ENCODE measurements at places on chromosomes 4 and X.
A peak's percentile ranks its signal among the peaks of the same experiment; 100 is the strongest.

DNA sequence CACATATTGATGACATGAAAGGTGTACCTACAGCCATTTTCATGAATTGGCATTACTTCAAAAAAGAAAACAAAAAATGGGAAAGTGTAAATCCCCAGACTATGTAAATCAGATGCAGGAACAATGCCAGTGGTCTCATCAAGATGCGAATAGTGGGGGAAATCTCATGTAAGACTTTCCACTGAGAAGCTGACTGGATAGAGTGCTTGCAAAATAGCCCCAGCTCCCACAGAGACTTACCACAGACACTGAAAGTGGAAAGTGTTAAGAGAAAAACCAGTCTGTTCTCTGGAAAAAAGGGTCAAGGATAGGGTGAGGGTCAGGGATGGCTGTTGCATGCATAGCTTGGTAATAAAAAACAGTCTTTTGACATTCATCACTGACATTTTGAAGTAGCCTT is 73.2 kb upstream of the ARMCX2 start:
- no peak for DNase-seq

GRCh38 chr4:140705625-140706275 is 50.4 kb downstream of the TBC1D9 start:
- DNase-seq, result no peak

DNA sequence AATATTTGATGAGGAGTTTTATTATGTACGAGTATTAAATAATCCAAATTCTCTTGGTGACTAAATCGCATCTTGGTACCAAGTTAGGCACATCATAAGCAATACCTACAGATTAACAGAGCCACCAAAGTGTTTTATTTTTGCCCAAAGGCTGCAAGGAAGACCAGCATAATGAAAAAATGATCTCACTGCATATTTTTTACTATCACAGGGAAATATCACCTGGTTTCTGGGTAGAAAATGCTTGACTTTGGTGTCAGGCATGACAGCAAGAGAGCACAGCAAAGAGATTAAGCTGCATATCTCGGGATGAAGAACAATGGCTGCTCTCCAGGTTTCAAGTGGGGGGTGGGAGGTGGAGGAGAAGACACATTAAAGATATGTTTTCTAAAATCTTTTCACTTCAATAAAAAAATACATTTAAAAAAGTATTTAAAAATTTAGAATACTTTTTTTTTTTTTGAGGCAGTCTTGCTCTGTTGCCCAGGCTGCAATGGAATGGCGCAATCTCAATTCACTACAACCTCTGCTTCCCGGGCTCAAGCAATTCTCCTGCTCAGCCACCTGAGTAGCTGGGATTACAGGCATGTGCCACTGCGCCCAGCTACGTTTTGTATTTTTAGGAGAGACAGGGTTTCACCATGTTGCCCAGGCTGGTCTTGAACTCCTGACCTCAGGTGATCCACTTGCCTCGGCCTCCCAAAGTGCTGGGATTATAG is 86.1 kb downstream of the FRYL start:
- no peak for DNase-seq

- no peak for DNase-seq
These were observed 6.3 kb downstream of the TMEM154 start for GRCh38 chr4:152673489-152673888.

DNA sequence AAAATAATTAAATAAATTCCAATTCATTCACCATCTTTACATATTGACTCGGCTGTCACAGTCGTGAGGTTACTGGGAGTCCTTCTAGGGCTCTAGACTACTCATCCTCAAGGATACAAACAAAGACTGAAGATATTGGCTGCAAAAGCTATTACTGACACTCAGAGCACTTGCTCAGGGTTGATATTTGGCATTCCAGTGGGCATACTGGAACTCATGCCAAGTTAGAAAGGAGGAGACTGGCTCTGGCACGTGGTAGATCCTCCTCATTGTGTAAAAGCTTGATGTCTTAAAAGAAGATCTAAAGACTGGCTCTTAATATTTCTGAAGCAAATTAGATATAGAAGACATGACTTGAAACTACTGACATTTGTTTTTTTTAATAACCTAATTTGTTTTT is 172.7 kb downstream of the GPM6A start:
- DNase-seq, result no peak

DNA sequence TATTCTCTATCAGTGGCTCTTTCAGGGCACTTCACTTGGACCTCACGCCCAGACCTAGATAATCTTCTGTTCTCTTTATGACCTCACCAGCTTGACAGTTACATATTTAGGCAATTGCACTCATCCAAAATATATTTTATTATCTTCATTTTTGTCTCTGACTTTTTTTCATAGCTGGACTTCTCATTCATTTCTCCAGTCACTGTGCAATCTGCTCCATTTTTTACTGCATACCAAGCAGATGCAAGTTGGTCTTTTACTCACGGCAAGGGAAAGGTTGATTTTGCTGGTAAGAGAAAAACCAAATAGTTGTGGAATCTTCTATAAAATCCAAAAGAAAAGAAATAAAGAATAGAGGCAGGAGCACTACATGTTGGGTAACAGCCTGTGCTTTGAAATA is 31.7 kb downstream of the MAD2L1 start:
- DNase-seq, result no peak

DNA sequence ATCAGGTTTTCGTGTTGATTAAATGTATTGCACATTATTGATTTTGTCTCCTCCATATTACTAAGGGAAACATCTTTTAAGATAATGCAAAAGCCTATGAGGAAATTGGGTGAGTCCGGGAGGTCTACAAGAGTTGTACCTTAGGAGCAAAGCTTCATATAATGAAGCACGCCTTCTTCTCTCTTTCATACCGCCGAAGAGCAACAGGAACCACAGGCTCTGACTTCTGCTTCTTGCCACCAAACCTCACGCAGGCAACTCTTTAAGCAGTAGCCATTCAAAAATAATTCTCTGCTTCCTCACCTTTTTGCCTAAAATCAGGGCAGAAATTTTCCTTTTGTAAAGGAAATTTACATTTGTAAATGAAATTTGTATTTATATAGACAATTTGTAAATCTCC is 139.6 kb downstream of the SPRY1 start:
- DNase-seq, result no peak

DNA sequence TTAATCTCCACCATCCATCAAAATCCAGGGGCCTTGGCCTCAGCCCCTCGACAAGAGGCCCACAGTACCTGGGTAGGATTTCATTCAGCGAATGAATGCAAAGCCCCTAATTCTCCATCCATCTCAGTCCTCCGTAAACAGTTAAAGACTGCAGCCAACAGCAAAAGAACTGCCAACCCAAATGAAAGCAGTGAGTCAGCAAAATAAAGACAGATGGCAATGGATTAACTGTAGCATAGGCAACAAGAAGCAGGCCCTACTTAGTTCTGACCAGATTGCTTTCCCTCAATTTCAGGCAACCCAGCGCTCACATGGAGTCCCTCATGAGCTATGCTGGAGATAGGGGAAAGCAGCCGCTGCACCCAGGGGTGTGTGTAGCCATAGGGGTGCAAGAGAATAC is 21.4 kb downstream of the PLAC1 start:
- no peak for DNase-seq

DNA sequence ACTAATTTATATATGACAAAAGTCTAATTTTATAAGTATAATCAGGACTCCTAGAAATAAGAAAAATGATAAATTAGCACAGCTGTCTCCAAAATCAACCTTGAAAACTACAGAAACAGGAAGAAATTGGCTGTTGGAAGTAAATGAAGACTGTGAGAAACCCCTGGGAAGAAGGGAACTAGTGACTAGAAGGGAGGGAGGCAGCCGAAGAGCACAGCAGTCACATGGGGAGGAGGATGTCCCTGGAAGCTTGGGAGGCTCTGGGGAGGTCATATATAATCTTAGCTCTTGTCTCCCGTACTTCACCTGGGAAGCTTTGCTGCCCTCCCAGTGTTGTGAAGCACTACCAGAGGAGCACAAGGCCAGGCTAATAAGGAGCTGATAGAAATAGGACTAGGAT is 8.9 kb upstream of the TMA16 start:
- DNase-seq, result no peak

DNA sequence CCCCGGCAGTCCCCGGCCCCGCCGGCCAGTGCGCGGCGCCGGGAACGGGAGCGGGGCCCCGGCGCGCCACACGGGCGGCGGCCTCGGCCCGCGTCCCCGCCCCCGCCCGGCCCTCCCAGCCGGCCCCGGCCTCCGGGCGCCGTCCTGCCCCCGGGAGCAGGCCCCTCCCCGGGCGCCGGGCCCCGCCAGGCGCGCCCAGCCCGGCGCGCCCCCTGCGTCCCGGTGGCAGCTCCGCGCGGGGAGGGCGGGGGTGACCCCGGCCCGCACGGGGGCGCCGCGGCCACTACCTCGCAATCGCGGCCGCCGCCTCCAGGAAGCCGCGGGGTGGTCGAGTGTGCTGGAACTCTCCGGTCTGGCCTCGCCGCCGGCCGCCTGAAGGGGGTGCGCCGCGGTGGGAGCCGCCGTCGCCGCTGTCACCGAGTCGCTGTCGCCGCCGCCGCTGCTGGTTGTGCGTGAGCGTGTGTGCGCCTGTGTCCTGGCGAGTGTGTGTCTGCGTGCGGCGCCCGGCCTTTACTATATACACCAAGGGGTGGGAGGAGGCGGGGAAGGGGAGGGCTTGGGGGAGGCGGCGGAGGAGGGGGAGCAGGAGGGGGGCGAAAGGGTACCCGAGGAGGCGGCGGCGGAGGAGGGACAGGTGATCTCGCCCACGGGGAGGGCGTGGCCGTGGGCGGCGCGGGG is at the start of gene RAI2:
RAI2 (minus strand) TSS at position 488 of the 678 bp plus-strand sequence. CDS start 59,288 bp downstream, outside the sequence.
- peak; percentile 61 for DNase-seq

DNA sequence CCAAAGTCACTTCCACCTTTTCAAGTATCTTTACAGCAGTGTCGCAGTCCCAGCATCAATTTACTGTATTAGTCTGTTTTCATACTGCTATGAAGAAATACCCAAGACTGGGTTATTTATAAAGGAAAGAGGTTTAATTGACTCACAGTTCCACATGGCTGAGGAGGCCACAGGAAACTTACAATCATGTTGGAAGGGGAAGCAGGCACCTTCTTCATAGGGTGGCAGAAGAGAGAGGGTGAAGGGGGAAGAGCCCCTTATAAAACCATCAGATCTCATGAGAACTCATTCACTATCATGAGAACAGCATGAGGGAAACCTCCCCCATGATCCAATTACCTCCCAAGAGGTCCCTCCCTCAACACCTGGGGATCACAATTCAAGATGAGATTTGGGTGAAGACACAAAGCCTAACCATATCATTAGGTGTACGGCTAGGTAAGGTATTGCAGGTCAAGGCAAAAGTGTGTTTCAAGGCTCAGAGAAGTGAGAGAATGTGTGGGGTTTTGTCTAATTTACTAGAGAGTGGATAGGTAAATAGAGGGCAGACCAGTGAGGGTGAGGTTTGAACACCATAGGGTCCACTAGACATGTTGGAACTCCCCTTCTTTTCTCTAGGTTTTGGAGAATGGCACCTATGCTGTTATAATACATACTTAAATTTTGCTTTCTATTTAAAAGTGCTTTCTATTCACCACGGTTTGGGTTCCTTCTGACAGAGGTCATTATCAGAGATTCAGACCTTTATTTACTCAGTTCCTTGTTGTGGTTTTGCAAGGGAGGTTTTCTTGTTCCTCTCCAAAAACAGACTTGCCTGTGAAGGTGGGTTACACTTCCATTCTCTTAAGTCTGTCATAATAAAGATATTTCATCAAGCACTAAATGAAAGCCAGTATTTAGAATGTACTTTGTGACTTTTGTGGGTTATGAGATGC is 186.6 kb downstream of the CPEB2 start:
- no peak for DNase-seq

DNA sequence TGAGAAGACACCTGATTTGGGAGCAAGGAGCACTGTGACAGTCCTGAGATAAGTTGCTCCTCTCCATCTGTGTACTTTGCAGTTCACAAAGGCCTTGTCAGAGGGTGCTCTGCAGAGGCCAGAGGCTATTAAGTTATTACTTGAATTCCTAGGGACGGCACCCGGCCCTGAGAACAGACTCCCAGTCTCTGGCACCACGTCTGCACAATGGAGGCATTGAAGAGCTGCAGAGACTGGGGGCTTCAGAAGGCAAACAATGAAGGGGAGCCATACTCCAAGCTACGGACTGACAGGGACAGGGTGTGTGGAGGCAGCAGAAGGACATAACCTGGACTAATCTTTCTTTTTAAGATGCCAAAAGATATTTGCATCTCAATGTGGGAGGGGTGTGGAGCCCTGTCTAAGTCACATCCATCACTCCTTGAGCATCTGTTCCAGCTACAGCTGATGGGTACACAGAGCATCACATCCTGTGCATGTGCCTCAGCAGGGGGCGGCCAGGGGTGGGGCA is 11.5 kb downstream of the RASGEF1B start:
- DNase-seq, result no peak

DNA sequence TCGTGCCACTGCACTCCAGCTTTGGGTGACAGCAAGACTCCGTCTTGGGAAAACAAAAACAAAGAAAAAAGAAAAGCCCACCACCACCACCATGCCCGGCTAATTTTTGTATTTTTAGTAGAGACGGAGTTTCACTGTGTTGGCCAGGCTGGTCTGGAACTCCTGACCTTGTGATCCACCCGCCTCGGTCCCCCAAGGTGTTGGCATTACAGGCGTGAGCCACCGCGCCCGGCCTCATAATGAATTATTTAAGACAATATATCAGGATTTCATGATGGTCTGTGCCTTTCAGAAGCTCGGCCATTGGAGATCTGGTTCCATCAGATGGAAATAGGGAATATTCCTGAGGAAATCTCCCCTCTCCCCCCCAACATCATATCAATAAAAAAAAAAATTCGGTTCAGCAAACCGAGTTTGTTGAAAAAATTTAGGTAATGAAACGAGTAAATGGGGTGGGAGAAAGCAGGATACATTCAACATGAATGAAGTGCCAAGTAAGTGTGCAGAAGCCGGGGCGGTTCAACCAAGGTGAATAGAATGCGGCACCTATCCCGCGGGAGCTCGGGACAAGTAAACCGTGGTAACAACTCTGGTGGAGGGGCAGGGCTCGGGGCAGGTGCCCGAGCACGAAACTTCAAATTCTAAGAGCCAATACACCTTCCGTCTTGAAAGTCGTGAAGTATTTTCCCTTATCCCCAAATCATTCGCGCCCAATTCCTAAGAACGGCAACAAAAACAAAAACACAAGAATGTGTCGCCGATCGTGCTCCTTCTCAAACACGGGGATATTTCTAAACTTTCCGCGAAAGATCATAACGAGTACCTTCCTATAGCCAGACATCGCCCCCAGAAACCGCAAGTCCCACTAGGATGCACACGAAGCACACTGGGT is 773 bp upstream of the TXLNG start:
- DNase-seq, result peak; percentile 26

DNA sequence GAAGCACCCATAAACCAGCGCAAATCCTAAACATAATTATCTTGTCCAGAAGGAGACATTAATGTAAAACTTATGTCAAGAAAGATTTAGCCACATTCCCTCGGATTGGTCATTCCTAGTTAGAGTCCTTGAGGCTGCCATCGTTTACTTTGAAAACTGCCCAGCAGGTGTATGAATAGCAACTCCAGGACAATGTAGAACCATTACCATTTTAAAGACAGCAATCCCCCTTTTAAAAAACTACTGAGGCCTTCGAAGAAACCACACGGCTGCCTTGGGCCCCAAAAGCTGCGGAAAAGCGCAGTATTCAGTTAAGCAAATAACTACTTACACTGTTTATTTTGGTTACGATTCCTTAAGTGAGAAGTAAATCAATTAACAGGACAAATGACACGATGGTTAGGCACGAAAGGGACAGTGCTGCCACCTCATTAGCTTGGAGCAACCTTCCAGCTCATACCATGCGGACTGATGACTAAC is 822 bp upstream of the SGMS2 start:
- DNase-seq, result no peak

Data from CD4-positive, alpha-beta T cell treated with Interleukin-6 for 4 hours (primary cell).